SK-N-DZ (cell line): ENCODE measurements at places on chromosomes 5 and 9.
A peak's percentile ranks its signal among the peaks of the same experiment; 100 is the strongest.

DNA sequence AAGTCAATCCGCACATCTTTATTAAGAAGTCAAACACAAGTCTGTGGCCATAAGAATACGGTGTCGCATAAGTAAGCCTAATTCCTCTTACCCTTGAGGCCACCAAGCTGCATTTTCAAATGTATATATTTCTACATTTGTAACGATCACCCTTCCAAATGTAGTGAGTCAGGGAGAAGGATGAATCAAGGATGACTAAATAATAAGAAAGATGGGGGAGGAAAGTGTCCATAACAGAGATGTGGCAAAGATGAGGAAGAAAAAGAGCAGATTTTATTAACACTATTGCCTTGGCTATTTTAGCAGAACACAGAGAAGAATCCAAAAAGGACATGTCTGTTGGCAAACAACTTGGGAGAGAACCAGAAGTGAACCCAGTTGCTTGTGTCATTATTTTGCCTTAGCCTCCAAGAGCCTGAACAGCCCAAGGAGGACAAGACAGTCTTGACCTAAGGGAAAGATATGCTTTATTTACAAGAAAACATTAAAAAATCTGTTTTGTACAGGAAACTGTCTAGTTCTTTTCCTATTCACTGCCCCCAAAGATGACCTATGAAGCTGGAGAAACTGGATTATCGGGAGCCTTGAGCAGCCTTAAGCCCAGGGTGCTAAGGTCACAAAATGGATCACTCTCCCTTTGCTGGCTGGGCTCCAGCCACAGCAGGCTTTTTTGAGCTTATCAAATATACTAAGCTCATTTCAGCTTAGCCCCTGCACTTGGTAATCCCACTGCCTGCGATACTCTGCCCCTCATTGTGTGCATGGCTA is 101.5 kb downstream of the PLCXD3 start:
- DNase-seq: no peak

DNA sequence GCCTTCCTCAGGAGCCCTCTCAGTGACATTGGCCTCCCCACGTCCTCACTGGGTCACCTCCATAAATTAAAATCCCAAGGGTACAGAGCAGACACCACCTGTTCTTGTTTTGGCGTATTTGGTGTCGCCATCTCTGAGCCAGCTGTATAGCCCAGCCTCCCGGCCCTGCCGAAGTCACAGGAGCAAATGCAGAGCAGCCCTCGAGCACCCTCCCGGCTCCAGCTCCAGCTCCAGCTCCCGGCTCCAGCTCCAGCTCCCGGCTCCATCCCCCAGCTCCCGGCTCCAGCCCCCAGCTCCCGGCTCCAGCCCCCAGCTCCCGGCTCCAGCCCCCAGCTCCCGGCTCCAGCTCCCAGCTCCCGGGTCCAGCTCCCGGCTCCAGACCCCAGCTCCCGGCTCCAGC is 74.3 kb downstream of the ZNF354C start:
- DNase-seq: no peak

GRCh38 chr5:2575292-2575691 is 176.2 kb downstream of the IRX2 start:
- no peak for DNase-seq

- no peak for DNase-seq
These were observed 6.5 kb downstream of the RPS6 start for GRCh38 chr9:19373527-19373926.

- no peak for DNase-seq
These were observed 30.3 kb downstream of the TYRP1 start for GRCh38 chr9:12723409-12724028.

DNA sequence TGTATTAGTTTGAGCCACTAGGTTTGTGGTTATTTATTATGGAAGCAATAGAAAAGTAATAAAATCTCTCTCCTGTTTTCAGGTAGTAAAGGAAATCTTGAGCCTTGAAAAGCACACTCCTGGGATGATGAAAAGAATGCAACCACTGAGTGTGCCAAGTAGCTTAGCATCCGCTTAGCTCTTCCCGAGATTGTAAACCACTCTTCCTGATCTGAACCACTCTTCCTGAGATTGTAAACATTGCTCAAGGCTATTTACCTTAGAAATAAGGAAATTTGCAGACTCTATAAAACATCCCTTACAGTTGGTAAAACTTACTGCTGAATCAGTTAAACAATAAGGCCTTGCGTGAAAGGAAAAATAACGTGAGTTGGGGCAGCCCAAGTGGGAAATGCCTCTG is 17.4 kb upstream of the IL33 start:
- no peak for DNase-seq

- DNase-seq: no peak
These were observed 285.7 kb downstream of the CHSY3 start for GRCh38 chr5:130189961-130190360.

DNA sequence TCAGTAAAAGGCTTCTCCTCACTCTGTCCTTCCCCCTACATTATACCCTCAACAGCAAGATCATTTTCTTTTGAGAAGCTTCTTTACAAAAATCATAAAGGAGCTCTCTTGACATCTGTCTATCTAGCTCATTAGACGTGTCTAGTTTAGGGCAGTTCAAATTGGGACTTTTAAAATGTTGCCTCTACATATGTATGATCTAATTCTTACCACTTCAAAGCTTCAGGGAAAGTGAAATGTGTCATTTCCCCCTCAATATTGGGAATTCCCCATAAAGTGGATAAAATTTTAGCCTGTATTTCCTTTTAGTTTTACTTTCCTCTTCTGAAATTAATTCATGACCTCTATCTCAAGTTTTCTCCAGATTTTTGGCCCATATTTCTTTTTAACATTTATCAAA is 323.7 kb downstream of the ARRDC3 start:
- no peak for DNase-seq

DNA sequence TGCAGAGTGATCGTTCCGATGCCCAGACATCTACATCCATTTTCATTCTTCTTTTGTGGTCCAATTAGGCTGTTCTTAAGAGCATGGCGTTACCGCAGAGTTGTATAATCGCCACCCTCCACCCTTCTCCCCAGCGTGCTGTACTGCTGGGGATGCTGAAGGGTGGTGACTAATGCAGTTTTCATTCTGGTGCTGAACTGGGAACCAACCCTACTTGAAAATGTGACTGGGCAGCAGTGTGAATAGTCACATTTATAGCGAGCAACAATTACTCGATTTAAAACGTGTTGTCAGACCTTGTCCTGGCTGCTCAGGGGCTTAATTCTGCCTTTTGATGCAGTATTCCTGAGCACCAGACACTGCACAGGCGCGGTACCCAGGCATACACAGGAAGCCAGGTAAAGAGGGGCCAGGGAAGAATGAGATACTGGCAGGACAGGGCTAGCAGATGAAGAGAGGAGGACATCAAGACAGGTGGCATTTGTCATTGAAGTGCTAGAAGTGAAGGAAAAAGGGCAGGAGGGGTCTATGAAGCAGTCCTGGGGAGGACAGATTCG is 719 bp upstream of the ISCA1 start:
- no peak for DNase-seq

- DNase-seq: no peak
These were observed 13.2 kb downstream of the PDLIM4 start for GRCh38 chr5:132270706-132271105.

- DNase-seq: peak; percentile 7
These were observed 48.6 kb upstream of the GABRA1 start for GRCh38 chr5:161799316-161799715.

GRCh38 chr5:111582451-111582850 is 70.1 kb upstream of the STARD4 start:
- no peak for DNase-seq

DNA sequence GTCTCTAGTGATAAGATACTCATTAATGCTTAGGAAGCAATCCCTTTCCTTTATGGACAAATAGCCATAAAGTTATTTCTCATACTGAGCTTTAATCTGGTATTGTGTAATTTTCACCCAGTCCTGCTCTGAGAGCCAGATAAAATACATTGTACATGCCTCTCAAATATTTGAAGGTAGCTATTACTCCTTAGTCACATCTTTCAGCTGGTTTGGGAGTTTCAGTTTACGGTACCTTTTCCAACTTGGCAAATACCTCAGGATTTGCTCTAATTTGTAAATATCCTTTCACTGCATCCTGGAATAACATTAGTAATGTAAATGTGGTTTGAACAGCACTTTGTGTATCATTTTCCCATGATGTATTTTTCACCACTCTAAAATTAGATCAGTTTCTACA is 47.4 kb downstream of the ABHD17B start:
- DNase-seq: no peak
